ENCODE measurements at places on chromosomes 11 and 22.

GRCh38 chr11:76419896-76420295 lies 24.9 kb upstream of the EMSY start:
- DNase-seq = no peak

DNA sequence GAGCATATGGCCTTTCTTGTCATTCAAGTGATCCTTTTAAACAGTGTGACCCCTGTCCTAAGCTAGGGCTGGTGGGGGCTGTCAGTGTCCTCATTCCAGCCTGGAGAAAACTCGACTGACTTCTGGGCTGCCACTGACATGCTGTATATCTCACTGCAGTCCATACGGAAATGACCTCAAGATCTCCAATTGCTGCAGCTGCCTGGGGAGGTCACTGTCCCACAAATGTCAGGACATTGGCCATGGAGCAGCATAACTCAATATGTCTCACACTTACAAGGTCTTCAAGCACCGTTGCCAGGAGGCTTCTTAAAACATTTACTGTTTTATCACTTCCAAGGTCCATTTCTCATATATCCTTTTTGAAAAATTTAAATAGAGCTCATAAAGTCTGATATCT lies 27.8 kb upstream of the CSNK2A3 start:
- no peak for DNase-seq

- DNase-seq = no peak
Observed at GRCh38 chr11:79570104-79570503, 129.3 kb upstream of the TENM4 start.

GRCh38 chr11:428295-428694 lies 13.5 kb upstream of the SIGIRR start:
- no peak for DNase-seq

GRCh38 chr22:46043816-46044620 lies 67.1 kb upstream of the WNT7B start:
- DNase-seq = no peak

DNA sequence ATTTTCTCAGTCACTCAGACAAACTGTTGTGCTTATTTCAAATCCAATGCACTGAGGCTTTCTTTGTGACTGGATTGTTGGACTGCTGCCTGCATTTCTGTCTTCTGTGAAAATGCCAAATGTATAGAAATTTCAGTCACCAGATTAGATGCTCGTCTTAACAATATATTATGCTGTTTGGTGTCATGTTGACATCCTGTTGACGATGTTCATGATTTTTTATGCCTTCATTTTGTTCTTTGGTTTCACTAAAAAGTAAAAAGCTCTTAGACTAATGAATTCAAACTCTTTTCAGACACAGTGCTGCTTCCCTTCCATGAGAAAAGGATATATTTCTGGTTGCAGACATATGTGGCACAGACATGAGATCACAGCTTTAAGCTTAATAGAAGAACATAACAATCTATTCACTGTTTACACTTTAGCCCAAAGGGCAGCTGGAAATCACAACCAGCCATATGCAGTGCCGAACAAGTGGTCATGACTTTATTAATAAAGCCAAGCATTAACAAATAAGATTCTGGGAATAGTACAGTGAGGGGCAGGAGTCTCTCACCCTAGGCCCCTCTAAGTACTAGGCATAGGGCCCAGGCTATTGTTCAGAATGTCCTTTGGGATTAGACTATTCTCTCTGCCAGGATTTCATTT lies 9.4 kb upstream of the SOX6 start:
- no peak for DNase-seq

GRCh38 chr22:50074551-50075530 lies 10.4 kb downstream of the MLC1 start:
- no peak for DNase-seq

GRCh38 chr11:97964332-97965004 lies 1056.3 kb upstream of the CNTN5 start:
- DNase-seq = no peak

DNA sequence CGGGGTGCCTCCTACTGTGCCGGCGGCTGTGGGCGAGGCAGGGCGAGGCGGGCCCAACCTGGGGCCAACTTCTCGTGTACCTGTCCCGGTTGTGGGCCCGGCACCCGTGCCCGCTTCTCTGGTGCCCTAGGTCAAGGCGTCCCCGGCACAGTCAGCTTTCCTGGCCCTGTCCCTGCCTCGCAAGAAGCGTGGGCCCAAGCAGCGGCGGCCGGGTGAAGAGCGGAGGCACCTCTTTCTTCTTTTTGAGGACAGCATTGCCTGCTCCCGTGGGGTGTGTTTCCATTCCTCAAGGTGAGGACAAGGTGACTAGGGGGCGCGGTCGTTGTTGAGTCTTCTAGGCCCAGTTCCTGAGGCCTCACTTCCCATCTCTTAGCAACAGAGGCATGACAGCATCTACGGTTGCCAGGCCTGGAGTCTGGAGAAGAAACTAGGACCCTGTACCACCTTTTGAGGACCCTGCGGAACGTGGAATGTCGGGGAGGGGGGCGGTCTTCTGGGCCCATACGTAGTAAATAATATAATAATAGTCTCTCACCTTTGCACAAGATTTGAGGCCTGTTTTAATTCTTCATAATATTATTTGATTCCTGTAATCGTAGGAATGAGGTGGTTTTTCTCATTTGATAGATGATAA lies 418 bp downstream of the ACO2 start:
- no peak for DNase-seq

- DNase-seq = no peak
Observed at GRCh38 chr11:108511851-108512474, 13.8 kb upstream of the POGLUT3 start.

DNA sequence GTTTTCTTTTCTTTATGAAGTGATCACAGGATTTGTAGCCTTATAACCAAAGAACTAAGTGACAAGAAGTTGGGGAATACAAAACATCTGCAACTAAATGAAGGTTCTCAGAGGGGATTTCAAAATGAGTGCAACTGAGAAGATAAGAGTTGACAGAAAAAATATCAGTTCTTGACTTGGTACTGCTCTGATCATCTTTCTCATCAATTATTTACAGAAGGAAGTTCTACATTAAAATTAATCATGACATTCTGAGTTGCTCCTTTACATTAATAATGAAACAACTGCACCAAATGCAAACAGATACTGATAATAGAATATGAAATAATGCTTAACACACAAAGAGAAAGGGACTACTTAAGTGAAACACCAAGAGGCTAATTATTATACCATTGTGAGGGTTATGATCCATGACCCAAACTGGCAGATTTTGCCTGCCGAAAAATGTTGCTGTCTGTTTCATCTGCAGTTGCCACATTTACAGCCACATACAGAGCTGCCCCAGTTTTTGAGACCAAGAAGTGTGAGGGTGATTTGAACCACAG lies 561.9 kb upstream of the ANO5 start:
- no peak for DNase-seq

- peak; percentile 16 for DNase-seq
Observed at GRCh38 chr22:47213571-47214230, 451.3 kb downstream of the TBC1D22A start.

- DNase-seq = no peak
Observed at GRCh38 chr11:66285250-66285947, 3.5 kb downstream of the YIF1A start.

DNA sequence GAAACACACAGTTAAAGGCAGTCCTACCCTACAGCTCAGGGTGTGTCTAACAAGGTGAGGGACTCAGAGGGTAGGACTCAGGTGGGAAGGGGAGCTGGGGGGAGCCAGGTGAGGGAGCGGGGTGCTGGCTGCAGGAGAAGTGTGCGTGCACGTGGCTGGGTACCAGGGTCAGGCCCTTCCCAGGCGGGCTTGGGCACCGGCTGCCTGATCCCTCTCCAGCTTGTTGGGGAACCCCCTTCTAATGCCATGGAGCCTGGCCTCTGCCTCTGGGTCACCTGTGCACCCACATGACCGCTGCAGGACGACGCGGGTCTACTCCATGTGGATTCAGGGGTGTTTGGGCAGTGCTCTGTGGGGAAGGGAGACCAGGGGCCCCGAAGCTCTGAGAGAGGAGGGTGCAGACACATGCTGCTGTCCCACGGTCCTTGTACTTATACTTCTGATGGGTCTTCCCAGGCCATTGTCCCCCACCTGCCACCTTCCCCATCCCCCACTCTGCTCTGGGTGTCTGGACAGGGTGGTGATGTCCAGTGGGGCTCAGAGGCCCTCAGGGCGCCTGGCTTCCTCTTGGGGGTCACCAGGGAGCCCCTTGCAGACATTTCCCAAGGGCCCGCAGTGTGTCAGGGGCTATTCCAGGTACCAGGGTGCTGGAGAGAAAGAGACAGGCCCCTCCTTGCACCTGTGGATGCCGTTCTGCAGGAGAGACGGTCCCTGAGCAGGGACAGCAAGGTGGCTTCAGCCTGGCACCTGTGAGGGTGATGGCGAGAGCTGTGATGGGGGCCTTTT lies 10.4 kb upstream of the MRGPRD start:
- DNase-seq = no peak

GRCh38 chr11:119712459-119713358 lies 16.3 kb downstream of the NECTIN1 start:
- no peak for DNase-seq

- DNase-seq = no peak
Observed at GRCh38 chr11:64787526-64788320, 9.4 kb upstream of the SF1 start.

GRCh38 chr11:117720061-117720511 lies 76.9 kb downstream of the DSCAML1 start:
- DNase-seq = no peak

GRCh38 chr11:75270896-75271418 lies 30.4 kb downstream of the TPBGL start:
- DNase-seq = no peak

DNA sequence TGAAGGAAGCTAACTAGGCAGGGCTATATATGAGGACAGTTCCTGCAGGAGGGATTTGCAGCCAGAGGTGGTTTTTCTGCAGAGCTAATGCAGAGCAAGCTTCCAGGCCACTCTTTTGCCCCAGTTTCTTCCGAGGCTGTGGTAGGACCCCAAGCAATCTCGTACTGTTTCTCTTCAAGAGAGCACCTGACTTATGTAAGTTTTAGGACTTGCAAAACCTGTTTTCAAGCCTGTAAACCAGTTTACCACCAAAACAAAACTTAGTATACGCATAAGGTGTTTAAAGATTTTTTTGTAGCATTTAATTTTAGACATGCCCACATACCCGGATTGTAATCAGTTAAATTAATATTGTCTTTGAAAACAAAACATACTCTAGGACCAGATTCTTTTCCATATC lies 7.7 kb upstream of the APLP2 start:
- no peak for DNase-seq

DNA sequence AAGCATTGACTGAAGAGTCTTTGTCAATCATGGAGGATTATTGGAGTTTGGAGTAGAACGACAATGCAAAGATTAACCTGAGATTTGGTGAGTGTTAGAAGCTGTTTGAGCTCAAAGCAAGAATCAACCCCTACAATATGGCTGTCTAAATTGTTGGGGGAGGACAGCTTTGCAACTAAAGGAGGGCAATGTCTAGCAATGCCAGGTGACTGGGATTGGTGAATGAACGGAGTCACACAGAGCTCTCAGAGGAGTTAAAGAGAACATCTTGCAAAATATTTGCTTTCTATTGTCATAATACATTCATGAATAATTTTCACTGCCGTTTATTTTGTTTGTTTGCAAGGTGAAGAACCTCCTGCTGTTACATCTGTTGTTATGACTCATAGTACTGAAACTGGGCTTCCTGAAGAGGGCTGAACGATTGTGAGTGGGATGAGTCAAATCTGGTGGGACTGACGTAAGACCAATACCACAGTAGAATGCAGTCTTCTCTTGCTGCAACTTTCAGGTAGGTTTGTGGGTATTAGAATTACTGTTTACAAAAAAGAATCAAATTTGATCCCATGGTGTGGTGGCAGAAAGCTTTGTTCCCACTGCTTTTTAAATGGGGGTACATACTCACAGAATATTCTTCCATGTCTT lies 281.9 kb downstream of the CADM1 start:
- no peak for DNase-seq

DNA sequence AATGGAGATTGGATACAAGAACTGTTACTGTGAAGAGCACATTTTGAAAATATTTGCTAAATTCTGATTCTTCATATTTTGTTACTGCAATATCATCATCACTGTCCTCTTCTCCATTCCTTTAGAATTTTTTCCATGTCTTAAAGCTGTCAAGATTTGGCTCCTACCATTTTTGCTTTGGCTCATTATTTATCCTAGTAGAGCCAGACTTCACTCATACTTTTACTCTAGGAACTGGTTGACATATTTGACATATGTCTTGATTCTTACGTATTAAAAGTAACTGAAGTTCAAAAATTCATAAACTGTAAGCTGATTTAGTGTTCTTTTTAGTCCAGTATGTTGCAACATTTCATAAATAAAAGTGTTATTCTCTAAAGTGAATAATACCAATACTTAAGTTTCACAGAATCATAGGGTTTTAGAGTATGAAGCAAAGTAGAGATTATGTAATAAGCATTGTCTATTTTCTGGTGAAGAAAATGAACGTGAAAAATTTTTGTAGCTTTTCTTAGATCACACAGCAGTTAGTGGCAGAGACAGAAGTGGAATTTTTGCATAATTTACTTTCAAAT lies 225.6 kb downstream of the TMEM135 start:
- DNase-seq = no peak

GRCh38 chr22:27073601-27074425 lies 416.4 kb downstream of the MIAT start:
- DNase-seq = no peak

- DNase-seq = no peak
Observed at GRCh38 chr11:2825889-2826678, 59.5 kb downstream of the CDKN1C start.

GRCh38 chr11:12245549-12246016 lies 131.8 kb upstream of the PARVA start:
- DNase-seq = no peak

All from activated naive CD4-positive, alpha-beta T cell (primary cell).